CD4-positive, alpha-beta T cell treated with Interleukin-1 beta for 1 hour (primary cell): ENCODE measurements at places on chromosomes 11 and 22.

GRCh38 chr11:34619062-34619516 lies 1.8 kb upstream of the EHF start:
- no peak for DNase-seq

GRCh38 chr11:61954851-61955421 lies 4.8 kb downstream of the BEST1 start:
- no peak for DNase-seq

DNA sequence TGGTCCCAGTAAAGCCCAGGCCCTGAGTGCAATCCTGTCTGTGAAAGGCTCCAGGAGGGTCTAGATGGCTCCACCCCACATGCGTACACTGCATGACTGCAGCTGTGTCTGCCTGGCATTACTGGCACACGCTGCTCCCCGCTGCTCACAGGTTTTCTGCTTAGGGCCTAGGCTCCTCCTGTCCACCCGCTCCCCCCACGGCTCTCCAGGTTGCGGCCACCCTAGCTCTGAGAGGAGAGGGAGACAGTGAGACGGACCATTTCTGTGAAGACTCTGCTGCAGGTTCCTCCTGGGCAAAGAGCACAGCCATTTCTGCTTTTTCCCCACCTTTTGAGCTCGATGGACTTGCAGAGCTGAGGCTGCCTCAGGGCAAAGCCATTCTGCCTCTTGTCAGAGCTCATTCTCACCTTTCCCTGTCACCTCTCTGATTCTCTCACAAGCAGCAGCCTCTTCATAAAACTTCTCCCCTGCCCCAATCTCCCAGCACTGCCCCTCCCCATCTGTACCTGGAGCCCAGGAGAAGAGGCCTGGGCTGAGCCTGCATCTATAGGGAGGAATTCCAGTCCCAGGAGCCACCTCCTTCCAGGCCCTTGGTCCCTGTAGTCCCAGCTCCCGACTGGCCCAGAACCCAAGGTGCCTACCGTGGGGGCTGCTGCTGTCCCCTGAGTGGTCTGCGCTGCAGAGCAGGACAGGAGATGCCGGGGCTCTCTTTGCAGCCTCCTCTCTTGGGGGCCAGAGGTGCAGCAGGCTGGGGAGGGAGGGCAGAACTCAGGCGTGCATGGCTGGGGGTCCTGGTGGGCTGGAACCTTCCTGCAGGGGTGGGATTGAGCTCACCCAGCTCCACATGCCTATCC lies 433.7 kb upstream of the B3GAT1 start:
- DNase-seq = no peak

DNA sequence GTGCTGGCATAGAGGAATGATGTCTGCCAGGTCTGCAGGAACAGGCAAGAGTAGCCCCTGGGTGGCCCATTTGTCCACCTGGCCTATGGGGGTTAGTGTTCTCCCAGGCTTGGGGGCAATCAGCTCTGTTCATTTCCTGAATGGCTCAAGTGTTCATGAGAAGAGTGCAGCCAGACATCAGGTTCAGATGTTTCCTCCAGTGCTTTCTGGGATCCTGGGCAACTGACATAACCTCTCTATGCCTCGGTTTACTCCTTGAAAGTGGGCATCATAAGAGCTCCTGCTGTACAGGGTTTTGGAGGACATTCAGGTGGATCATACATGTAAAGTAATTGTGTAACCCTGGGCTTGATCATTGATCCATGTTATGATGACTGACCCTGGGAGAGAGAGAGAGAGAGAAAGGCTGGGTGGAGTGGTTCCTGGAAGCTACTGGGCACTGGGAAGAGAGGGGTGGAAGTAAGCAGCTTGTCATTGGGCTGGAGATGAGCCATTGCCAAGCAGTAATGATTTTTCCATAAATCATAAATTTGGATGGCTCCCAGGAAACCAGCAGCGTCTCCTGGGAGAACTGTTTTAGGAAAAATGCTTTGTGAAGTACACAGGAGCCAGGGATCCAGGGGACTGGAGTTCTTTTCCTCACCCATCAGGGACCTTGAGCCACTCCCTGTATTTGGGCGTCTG lies 30.2 kb upstream of the ACCSL start:
- DNase-seq = no peak

- DNase-seq = no peak
Measured at GRCh38 chr11:112794331-112794846, 166.8 kb upstream of the NCAM1 start.

- no peak for DNase-seq
Measured at GRCh38 chr11:91790346-91791170, 434.1 kb upstream of the FAT3 start.

DNA sequence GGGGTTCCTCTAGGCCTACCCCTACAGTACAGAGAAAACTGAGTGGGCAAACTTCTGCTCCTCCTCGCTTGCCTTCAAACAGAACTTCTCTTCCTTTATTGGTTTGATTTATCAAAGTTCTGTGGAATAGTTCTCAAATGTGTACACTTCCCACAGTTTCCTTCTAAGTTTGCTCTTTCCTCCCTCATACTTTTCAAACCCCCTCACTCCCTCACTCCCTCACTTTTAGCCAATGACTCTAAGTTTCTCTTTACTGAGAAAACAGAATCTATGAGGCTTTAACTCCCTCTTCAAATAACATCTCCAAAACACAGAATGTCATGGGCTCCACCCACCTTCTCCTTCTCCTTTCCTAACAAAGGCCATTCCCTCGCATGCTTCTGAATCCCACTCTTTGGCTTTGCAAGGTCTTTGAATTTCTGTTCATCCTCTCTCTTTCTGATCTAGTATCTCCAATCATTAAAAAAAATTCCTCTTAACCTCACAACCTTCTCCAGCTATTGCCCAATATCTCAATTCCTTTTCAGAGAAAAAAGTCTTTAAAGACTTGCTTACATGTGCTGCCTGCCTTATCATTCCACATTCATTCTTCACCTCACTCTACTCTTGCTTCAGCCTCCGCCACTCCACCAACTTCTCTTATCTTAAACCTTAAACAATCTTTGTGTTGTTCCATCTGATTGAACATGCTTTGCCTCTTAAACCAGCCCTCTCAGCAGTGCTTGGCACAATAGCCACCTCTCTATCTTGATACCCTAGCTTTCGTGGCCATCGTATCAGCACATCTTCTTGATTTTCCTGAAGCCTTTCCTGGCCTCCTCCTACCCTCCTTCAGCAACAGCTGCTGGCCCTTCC lies 57.2 kb downstream of the DDI1 start:
- no peak for DNase-seq

DNA sequence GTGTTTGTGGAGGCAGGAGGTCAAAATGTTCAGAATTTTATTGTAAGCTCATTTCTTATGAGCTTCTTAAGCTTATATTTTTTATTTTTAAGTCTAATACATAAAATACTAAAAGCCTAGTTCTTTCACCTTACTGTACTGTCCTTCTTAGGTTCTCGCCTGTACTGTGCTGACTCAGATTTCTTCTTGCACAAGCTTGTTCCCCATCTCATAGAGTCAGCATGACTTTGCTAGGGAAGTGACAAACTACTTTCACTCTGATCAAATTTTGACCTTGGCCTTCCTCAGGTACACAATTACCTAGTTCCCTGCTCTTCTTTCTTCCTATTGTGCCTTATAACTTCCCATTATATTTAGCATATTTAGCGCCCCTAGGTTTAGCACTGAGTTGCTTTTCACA lies 81.5 kb downstream of the STK33 start:
- DNase-seq = no peak

DNA sequence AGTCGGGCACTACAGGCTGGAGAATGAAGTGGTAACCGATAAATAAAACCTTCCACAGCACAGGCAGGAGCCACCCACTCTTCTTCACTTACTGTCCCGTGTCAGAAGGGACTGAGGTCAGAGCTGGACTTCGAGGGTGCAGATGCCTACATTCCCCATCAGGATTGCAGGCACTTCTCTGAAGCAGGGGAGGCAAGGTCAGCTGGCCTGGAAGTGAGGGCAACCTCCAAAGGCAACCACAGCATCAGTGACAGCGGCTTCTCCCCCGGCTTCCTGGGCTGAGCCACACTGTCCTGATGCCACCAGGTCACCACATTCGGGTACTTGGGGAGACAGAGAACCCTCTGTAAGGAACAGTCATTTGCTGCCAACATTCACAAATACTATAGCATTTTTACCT lies 22.7 kb downstream of the TCIRG1 start:
- no peak for DNase-seq

DNA sequence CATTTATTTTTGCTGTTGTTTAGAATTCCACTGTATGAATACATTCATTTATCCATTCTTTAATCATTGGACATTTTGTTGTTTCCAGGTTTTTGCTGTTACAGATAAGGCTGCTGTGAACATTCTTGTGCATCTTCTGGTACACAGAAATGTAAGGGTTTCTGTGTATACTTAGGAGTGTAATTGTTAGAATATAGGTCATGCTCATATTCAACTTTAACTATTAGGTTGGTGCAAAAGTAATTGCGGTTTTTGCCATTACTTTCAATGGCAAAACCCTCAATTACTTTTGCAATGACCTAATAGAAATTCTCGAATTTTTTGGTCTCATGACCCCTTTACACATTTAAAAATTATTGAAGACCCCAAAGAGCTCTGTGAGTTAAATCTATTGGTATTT lies 17.3 kb downstream of the ACER3 start:
- DNase-seq = no peak

GRCh38 chr11:68509066-68509465 lies 48.5 kb downstream of the PPP6R3 start:
- no peak for DNase-seq

- DNase-seq = no peak
Measured at GRCh38 chr11:111846636-111847035, 24.7 kb downstream of the ALG9 start.
